WTC11 (cell line): ENCODE measurements at places on chromosomes 1 and 21. TPM values are rescaled to one million over a fixed set of nuclear protein-coding genes. Genes with fewer than 3 reads are reported as not detected.
A peak's percentile ranks its signal among the peaks of the same experiment; 100 is the strongest.

- peaks cover 73% of the 10 kb centered on the region for H3K4me1 ChIP-seq
- H3K27ac ChIP-seq: peak overlapping the region; percentile 83
- no peak for DNase-seq
- peak overlapping the region; percentile 57 for H3K4me3 ChIP-seq
- H3K36me3 ChIP-seq: no peaks in the 10 kb centered on the region
These were observed 131.6 kb downstream of the RRAGC start for GRCh38 chr1:38727684-38728584.

OR2L13 gene
- total RNA-seq: not detected in 3 replicates

DMBX1 gene
- total RNA-seq: 1.7 to 3.7 TPM (median 1.8 TPM) in 3 replicates

DNA sequence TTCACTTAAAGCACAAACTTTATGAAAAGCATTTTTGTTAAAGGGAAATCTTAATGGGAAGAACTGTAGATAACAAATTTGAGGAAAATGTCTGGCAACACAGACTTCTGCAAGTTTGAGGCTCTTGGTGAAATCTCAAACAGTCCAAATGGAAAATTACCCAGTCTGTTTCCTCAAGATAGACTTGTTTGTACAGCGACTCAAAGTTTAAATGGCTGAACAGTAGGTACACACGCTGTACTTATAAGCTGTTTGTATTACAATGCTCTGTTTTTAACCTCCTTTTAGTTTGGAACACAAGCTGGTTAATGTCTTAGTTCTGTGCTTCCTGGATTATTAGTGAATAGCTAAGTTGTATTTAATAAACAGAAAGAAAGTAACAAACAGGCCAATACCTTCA is 217.1 kb downstream of the NFIA start:
- peaks cover 77% of the 10 kb centered on the region for H3K4me1 ChIP-seq
- no peak overlapping the region for H3K4me3 ChIP-seq
- H3K27me3 ChIP-seq: no peaks in the 10 kb centered on the region
- H3K36me3 ChIP-seq: peaks cover 8% of the 10 kb centered on the region

DNA sequence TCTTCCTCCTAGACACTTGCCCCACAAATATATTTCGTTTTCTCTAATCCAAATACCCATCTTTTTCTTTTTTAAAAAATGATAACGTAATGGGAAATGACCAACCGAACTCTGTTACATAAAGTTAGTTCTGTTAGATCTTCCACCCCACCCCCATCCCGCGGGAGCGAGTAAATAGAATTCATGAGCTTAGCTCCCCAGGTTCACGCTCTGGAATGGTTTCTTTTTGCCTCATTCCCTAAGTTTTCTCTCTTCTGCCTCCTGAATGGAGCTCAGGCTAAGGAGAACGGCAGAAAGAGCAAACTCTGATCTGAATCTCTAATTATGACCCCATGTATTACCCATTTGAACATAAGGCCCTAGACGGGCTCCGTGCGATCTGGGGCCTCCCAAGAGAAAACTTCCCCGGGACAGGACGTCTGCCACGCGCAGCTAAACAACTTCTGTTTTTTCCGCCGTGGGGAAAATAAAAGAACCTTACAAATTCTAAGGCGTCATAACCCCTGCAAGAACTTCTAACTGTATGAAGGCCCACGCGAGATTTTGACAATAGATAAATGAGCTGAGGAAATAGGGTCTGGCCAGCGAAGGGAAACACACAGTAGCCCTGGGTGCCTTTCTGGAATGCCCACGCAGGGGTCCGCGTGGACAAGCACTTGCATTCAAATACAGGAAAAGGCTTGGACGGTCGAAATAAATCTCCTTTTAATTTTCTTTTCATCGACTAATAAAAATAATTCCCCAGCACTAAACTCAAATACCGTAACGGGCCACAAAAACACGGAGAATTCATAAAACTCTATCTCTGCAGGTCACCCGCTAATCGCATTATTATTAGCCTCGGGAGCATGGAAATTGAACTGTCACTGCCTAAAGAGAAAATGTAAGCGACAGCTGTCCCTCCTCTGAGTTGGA is 2.2 kb downstream of the TBX15 start:
- H3K36me3 ChIP-seq: no peaks in the 10 kb centered on the region; the same call in 1 of the 2 replicates
- DNase-seq: no peak
- peak overlapping the region; percentile 73 for H3K4me3 ChIP-seq
- H3K27me3 ChIP-seq: peaks cover 100% of the 10 kb centered on the region
- H3K4me1 ChIP-seq: peaks cover 73% of the 10 kb centered on the region
- H3K27ac ChIP-seq: no peak overlapping the region

DNA sequence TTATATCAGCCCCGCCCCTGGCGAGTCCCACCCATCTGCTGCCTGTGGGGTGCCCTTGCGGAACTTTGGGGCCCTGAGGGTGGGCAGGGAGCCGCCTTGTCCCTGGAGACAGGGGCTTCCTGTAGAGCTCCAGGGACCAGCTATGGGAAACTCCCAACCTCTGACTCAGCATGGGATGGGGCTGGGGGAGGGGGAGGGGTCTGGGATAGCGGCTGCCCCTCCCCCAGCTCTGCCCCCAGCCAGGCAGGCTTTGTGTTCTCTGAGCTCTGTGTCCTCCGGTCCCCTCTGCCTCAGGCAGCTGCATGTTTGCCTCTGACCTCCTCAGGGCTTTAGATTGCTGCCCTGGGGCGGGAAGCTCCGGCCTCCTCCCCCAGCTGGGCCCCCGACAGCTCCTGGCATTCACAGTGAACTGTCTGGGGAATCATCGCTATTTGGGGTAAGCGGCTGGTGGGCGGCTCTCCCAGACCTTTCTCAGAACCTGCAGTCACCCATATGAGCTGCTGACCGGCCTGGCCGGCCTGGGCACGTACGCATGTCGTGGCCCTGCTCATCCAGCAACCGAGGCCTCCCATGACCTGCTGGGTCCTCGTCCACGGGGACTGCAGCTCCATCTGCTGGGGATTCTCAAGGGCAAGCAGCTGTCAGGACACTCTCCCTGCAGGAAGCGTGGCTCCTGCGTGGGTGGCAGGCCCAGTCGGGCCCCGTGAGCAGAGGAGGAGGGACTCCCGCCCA is 17.1 kb downstream of the ARHGEF16 start:
- peak overlapping the region; percentile 70; the same call in 1 of the 2 replicates for H3K27ac ChIP-seq
- H3K27me3 ChIP-seq: no peaks in the 10 kb centered on the region
- peak; percentile 77 for DNase-seq
- peaks cover 17% of the 10 kb centered on the region for H3K4me1 ChIP-seq
- no peak overlapping the region for H3K4me3 ChIP-seq
- H3K36me3 ChIP-seq: peaks cover 11% of the 10 kb centered on the region; the same call in 1 of the 2 replicates

GRCh38 chr1:54171016-54171415 is 18.2 kb upstream of the CDCP2 start:
- H3K27me3 ChIP-seq: peaks cover 3% of the 10 kb centered on the region; the same call in 1 of the 2 replicates
- no peaks in the 10 kb centered on the region for H3K4me1 ChIP-seq
- no peak overlapping the region for H3K4me3 ChIP-seq
- DNase-seq: no peak
- no peak overlapping the region for H3K27ac ChIP-seq

ACBD3 gene
- total RNA-seq: 30.5 to 38.9 TPM (median 31.1 TPM) in 3 replicates

- H3K4me1 ChIP-seq: peaks cover 45% of the 10 kb centered on the region
- no peaks in the 10 kb centered on the region for H3K36me3 ChIP-seq
- no peak overlapping the region for H3K27ac ChIP-seq
- no peaks in the 10 kb centered on the region; the same call in 1 of the 2 replicates for H3K27me3 ChIP-seq
- no peak for DNase-seq
These were observed 166.7 kb downstream of the CLIC6 start for GRCh38 chr21:34835526-34835925.

DNA sequence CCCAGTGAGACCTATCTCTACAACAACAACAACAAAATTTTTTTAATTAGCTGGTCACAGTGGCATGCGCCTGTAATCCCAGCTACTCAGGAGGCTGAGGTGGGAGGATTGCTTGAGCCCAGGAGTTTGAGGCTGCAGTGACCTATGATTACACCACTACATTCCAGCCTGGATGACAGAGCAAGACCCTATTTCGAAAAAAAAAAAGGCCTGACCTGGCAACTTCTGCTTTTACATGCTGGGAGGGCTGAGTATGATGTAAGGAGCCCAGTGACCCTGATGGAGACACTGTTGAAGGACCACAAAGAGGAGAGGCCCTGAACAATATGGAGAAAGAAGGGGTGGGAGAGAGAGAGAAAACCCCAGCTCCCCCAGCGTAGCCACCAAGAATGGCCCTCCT is 9.2 kb upstream of the VPS26C start:
- H3K27me3 ChIP-seq: no peaks in the 10 kb centered on the region
- H3K4me3 ChIP-seq: no peak overlapping the region
- H3K4me1 ChIP-seq: peaks cover 14% of the 10 kb centered on the region
- DNase-seq: no peak
- H3K36me3 ChIP-seq: no peaks in the 10 kb centered on the region

ZYG11A gene
- total RNA-seq: 5.2 to 7.3 TPM (median 6.1 TPM) in 3 replicates

LCE4A gene
- not detected in 3 replicates for total RNA-seq

GRCh38 chr1:170685166-170685565 is 21.2 kb downstream of the PRRX1 start:
- no peak for DNase-seq
- no peak overlapping the region for H3K4me3 ChIP-seq
- 0 out of 2 replicates have a peak, but pooled peaks cover 3% of the 10 kb centered on the region for H3K4me1 ChIP-seq
- no peak overlapping the region for H3K27ac ChIP-seq
- peaks cover 4% of the 10 kb centered on the region; the same call in 1 of the 2 replicates for H3K27me3 ChIP-seq

- no peak overlapping the region for H3K4me3 ChIP-seq
- H3K27ac ChIP-seq: no peak overlapping the region
- no peak for DNase-seq
- H3K27me3 ChIP-seq: no peaks in the 10 kb centered on the region; the same call in 1 of the 2 replicates
These were observed 37.3 kb downstream of the MACO1 start for GRCh38 chr1:25468033-25468432.

DNA sequence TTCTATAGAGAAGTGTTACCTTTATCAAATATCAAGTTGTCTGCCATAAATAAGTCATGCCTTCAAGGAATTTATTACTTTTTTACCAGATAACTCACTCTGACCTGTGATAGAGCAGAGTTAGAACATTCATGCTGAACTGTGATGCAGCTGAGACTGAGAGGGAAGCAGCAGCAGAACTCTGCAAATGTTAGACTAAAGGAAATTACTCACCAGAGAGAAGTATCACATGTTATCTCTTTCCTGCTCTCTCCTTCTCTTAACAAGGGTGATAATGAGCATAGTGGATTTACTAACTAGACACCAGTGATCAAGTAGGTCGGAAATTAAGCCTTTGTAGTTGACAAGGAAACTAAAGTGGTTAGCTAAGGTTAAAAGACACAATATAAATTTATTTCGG is 181.6 kb downstream of the RASAL2 start:
- H3K4me3 ChIP-seq: no peak overlapping the region
- peak overlapping the region; percentile 60 for H3K27ac ChIP-seq

GRCh38 chr1:219323426-219323825 is 149.7 kb downstream of the LYPLAL1 start:
- H3K27me3 ChIP-seq: no peaks in the 10 kb centered on the region
- DNase-seq: no peak
- no peak overlapping the region for H3K4me3 ChIP-seq
- H3K27ac ChIP-seq: no peak overlapping the region
- peaks cover 9% of the 10 kb centered on the region for H3K4me1 ChIP-seq
- peaks cover 9% of the 10 kb centered on the region for H3K36me3 ChIP-seq

DNA sequence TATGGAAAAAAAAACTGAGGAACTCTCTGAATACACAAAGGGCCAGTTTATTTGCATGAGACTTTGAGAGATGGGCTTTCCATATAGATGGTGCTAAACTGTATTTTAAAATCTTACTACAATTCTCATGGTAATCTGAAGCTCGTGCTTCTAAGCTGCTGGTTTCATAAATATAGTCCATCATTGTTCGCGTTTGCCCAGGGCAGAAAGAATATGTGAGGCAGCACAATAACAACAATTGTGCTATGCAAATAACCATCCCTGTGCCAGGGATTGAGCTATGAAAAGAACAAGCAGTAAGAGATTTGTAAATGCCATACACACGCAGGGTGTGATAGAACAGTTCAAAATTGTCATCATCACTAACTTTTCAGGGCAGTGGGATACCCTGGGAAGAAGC is 4.9 kb upstream of the EPS15 start:
- H3K27me3 ChIP-seq: no peaks in the 10 kb centered on the region
- DNase-seq: no peak
- H3K4me3 ChIP-seq: no peak overlapping the region
- H3K36me3 ChIP-seq: no peaks in the 10 kb centered on the region

KRTAP11-1 gene
- total RNA-seq: not detected in 3 replicates

GRCh38 chr1:177615251-177615650 is 354.6 kb downstream of the SEC16B start:
- H3K27ac ChIP-seq: no peak overlapping the region
- H3K36me3 ChIP-seq: no peaks in the 10 kb centered on the region
- no peak overlapping the region for H3K4me3 ChIP-seq
- H3K4me1 ChIP-seq: peaks cover 9% of the 10 kb centered on the region
- no peaks in the 10 kb centered on the region for H3K27me3 ChIP-seq

CA14 gene
- 35.3 to 46.9 TPM (median 45.0 TPM) in 3 replicates for total RNA-seq

SEMA4A gene
- 6.9 to 12.4 TPM (median 8.7 TPM) in 3 replicates for total RNA-seq

- no peaks in the 10 kb centered on the region for H3K4me1 ChIP-seq
- H3K36me3 ChIP-seq: no peaks in the 10 kb centered on the region
- no peaks in the 10 kb centered on the region for H3K27me3 ChIP-seq
- no peak overlapping the region for H3K27ac ChIP-seq
- no peak overlapping the region for H3K4me3 ChIP-seq
These were observed 762.9 kb downstream of the LTN1 start for GRCh38 chr21:28229814-28230213.

ADCY10 gene
- total RNA-seq: 0.07 to 0.34 TPM in 2 of 3 replicates, not detected in the other

A3GALT2 gene
- not detected in 3 replicates for total RNA-seq

GRCh38 chr1:29259802-29260441 is 23.6 kb downstream of the PTPRU start:
- H3K4me1 ChIP-seq: peaks cover 47% of the 10 kb centered on the region
- H3K27ac ChIP-seq: no peak overlapping the region
- peaks cover 37% of the 10 kb centered on the region for H3K27me3 ChIP-seq
- H3K4me3 ChIP-seq: peak overlapping the region; percentile 86
- peaks cover 10% of the 10 kb centered on the region; the same call in 1 of the 2 replicates for H3K36me3 ChIP-seq
- DNase-seq: peak; percentile 77

PLA2G2C gene
- total RNA-seq: not detected in 3 replicates

- peaks cover 9% of the 10 kb centered on the region; the same call in 1 of the 2 replicates for H3K36me3 ChIP-seq
- H3K27ac ChIP-seq: no peak overlapping the region
- peaks cover 41% of the 10 kb centered on the region for H3K4me1 ChIP-seq
- peaks cover 30% of the 10 kb centered on the region for H3K27me3 ChIP-seq
- no peak for DNase-seq
These were observed 30.2 kb downstream of the DUSP10 start for GRCh38 chr1:221711656-221712055.

IFI44 gene
- 0.15 TPM in 1 of 3 replicates, not detected in the others for total RNA-seq

KCNE2 gene
- 0.23 to 0.62 TPM (median 0.44 TPM) in 3 replicates for total RNA-seq

GRCh38 chr1:192907545-192908243 is 98.9 kb downstream of the RGS2 start:
- DNase-seq: no peak
- no peak overlapping the region for H3K27ac ChIP-seq
- H3K36me3 ChIP-seq: no peaks in the 10 kb centered on the region
